ENCODE measurements at places on chromosomes 5 and 9. TPM values are rescaled to one million over a fixed set of nuclear protein-coding genes. Genes with fewer than 3 reads are reported as not detected.

DNA sequence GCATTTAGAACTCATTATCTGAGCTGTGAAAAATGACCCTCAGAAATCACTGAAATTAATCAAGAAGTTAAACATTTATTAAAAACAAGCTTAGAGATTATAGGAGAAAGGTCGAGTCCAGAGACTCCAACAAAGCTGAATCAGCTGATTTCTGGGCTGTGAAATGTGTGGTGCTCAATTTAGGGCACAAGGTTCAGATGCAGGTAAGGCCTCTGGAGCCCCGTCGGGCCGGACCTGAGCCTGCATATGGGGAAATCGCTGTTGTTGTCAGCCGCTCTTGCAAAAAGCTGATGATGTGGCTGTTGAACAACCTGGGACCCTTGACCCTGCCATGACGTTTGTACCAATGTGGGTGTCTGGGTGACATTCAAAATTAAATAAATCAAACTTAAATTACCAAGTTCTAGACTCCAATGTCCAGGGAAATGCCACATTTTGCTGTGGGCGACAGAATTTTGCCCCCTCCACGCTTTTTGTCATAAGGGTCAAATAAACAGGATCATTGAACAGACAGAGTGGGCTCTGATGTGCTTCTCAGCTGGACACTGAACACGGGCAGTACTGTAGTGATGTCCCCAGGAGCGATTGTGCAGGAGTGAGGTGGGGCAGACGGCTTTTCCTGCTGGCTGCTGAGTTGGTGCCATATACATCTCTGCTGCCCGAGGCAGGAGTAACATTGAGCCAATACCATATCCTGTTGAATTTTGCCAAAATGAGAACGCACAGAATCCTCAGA is 27.2 kb upstream of the FBP1 start:
- H3K27ac ChIP-seq: no peak overlapping the region
- H3K36me3 ChIP-seq: no peaks in the 10 kb centered on the region
- no peak overlapping the region for H3K4me3 ChIP-seq
- no peaks in the 10 kb centered on the region for H3K4me1 ChIP-seq
- H3K27me3 ChIP-seq: no peaks in the 10 kb centered on the region

- DNase-seq: no peak
- H3K27ac ChIP-seq: no peak overlapping the region
- no peaks in the 10 kb centered on the region for H3K27me3 ChIP-seq
- no peaks in the 10 kb centered on the region for H3K36me3 ChIP-seq
- H3K4me1 ChIP-seq: no peaks in the 10 kb centered on the region
These were observed 321.7 kb downstream of the SH3GL2 start for GRCh38 chr9:17900606-17901005.

DNA sequence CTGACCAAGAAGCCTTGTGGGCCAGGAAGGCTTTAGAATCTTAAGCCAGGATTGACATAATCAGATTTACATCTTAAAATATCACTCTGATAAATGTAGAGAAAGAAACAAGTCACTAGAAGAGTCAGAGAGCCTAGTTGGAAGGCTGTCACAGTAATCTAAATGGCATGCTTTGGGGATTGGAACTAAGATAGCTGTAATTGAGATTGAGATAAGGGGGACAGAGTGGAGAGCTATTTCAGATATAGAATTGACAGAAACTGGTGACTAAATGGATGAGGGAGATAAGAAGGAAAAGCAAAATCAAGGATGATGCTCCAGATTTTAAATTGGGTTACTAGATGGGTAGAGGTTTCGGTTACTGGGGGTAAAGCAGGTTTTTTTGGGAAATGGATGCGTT is 100.5 kb downstream of the XRCC4 start:
- no peaks in the 10 kb centered on the region for H3K36me3 ChIP-seq
- no peaks in the 10 kb centered on the region for H3K27me3 ChIP-seq
- H3K27ac ChIP-seq: no peak overlapping the region
- H3K4me3 ChIP-seq: no peak overlapping the region

The ANKRD18A gene
- under 0.01 TPM for total RNA-seq

DNA sequence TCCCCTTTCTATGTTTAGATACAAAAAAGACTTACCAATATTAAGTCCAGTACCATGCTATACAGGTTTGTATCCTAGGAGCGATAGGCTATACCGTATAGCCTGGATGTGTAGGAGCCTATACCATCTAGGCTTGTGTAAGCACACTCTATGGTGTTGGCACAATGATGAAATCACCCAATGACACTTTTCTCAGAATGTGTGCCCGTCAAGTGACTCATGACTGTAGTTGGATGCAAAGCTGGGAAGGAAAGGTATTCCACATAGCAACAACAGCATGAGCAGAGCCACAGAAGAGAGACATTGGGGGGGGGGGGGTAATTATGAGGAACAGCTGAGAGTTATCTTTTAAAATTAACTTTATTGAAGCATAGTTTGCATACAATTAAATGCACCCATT is 63.2 kb downstream of the TTLL11 start:
- no peak overlapping the region for H3K27ac ChIP-seq
- no peak for DNase-seq
- no peaks in the 10 kb centered on the region for H3K36me3 ChIP-seq
- H3K4me1 ChIP-seq: no peaks in the 10 kb centered on the region

- no peaks in the 10 kb centered on the region for H3K36me3 ChIP-seq
- H3K4me3 ChIP-seq: no peak overlapping the region
- H3K4me1 ChIP-seq: peaks cover 15% of the 10 kb centered on the region
- H3K27ac ChIP-seq: no peak overlapping the region
These were observed 4.1 kb upstream of the SLC1A1 start for GRCh38 chr9:4486176-4486575.

The IRGM gene
- not detected for total RNA-seq

The GDNF gene
- total RNA-seq: 8.9 TPM

The RLN1 gene
- total RNA-seq: not detected

- no peak overlapping the region for H3K4me3 ChIP-seq
- H3K4me1 ChIP-seq: no peaks in the 10 kb centered on the region
- H3K27ac ChIP-seq: no peak overlapping the region
- no peak for DNase-seq
- H3K36me3 ChIP-seq: no peaks in the 10 kb centered on the region
These were observed 263.5 kb upstream of the ANKRD55 start for GRCh38 chr5:56496581-56497063.

DNA sequence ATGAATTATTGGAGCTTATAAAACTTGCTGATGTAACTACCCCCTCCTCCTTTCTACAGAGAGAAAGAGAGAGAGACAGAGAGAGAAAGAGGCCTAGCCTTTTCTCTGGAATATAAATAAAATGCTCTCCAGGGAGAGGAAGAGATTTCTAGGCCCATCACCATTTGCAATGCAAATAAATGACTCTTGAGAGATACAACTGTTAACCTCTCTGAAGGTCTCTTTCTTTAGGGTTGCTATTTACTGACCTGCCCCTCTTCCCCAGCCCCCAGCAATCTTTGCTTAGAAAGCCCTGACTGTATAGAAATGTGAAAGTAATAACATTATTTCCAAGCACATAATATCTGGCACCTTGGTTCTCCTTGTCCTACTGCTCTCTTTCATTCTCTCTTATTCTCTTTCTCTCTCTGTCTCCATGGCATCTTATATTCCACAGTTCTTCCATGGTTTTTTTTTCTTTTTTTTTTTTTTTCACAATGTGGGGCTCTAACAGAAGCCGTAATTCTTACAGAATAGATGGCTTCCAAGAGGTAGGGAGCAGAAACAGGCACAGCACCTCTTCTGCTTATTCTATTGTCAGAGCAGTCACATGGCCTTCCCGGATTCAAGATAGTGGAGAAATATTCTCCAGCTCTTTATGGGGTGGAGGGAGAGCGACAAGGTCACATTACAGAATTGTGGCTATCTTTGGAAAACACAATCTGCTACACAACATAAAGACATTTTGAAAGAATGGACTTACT is 1087.9 kb upstream of the NUDT12 start:
- no peaks in the 10 kb centered on the region for H3K36me3 ChIP-seq
- no peak for DNase-seq
- no peak overlapping the region for H3K4me3 ChIP-seq
- peaks cover 26% of the 10 kb centered on the region for H3K4me1 ChIP-seq
- no peak overlapping the region for H3K27ac ChIP-seq

DNA sequence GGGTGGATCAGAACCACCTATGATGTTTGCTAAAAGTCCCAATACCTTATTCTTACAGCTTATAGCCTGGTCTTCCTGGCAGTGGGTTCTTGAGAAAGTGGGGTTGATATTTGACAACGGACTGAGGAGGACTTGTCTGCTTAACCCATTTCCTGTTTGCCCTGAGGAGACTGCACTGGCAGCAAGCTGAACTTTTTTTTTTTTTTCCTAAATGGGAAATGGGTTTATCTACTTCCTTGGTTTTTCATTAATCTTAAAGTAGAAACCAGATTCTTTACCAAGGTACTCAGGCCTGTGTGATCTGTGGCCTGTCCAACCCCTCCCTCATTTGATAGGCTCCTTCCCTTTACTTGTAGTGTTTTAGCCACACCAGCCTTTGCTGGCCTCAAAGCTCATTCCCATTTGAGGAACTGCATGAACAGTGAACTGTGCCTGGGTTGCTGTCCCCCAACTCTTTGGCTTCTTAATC is 47.1 kb downstream of the C9orf57 start:
- no peaks in the 10 kb centered on the region for H3K36me3 ChIP-seq
- no peaks in the 10 kb centered on the region for H3K27me3 ChIP-seq
- no peak overlapping the region for H3K27ac ChIP-seq
- DNase-seq: no peak
- H3K4me1 ChIP-seq: no peaks in the 10 kb centered on the region

The SAXO1 gene
- total RNA-seq: under 0.01 TPM

DNA sequence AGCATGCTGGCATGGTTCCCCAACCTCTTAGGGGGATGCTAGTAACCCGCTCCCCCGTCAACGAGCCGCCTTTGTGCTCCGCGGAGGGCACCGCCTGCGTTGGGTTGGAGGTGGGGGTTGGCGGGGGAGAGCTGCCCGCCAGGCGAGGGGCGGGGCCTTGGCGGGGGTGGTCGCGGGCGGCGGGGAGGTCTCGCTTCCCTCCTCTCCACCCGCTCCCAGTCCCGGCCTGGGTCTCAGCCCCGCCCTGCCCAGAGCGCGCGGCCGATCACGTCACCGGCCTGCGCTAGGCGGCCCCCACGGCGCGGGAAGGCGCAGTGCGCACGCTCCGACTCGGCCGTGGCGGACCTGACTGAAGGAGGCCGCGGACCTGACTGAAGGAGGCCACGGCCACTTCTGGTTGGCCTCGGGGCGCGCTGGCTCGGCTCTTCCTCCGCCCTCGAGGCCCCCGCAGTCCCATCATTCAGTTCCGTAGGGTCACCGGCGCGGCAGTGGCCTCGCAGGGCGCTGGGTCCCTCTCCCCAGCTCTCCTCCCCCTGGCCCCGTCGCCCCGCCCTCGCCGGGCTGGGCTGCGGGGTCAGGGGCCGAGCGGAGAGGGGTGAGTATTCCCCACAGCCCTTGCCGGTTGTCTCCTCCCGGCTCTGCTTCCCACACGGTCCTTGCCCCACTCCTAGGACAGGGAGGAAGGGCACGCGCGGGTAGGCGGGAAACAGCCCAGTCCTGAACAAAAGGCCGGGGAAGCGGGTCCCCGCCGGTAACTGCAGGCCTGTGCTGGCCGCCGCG is at the start of gene ATG10:
TSS of gene ATG10 (plus strand) at position 312 of the 780 bp plus-strand sequence. CDS start 15,548 bp downstream, outside the sequence.
- no peaks in the 10 kb centered on the region for H3K36me3 ChIP-seq
- peak; percentile 96 for DNase-seq
- H3K4me1 ChIP-seq: peaks cover 19% of the 10 kb centered on the region

The DBH gene
- not detected for total RNA-seq

The FOXD4L6 gene
- total RNA-seq: not detected

DNA sequence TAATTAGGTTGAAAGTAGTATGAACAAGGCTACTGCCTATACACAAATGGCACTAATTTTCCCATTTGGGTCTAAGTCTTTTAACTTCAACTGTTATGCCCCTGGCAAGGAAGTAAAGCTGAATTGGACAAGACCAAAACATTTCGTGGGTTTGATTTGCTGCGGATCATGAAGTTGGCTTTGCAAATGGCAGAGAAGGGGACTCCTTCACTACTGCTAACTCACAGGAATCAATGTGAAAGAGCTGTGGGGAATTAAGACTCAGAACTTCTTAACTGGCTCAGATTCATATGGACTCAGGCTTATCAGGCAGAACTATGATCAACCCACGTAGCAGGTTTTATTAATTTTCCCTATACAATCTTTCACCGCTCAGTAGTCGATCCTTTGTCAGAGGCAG is 73.8 kb upstream of the IFNE start:
- H3K27ac ChIP-seq: no peak overlapping the region
- peaks cover 59% of the 10 kb centered on the region for H3K27me3 ChIP-seq
- H3K4me1 ChIP-seq: peaks cover 16% of the 10 kb centered on the region
- no peaks in the 10 kb centered on the region for H3K36me3 ChIP-seq
- H3K4me3 ChIP-seq: no peak overlapping the region

DNA sequence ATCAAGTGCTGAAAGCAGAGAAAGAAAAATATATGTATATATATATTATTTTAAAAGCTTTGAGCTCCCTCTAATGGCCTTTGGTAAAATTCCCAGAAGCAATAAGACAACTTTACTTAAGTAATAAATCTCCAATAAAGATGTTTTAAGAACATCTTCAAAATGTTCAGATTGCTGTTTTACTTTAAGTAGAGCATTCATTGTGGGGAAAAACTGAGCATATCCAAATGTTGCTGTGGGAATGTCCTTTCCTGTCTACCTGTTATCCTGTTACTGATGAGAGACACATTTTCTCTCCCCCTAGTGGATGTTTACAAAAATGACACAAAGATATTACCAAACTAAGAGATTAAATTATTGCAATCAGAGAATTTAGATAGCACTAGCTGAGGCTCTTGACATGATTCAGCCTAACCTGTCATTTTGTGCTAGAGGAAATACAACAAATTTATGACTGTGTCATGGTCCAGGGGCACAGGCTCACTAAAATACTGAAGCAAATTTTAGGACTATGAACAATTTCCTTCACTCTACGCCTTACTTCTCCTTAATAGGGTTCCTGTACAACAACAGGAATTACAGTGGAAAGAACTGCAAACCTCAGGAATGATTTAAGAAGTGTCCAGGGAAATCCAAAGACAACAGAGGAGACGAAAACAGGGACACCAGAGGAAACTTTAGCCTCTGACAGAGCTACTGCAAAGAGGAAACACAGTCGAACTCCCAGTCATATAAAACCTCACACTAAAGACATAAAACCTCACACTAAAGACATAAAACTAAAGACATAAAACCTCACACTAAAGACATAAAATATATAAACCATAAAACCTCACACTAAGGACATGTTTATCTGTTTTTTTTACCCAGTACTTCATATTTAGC is 24.3 kb upstream of the PRRC1 start:
- H3K4me3 ChIP-seq: no peak overlapping the region
- H3K27ac ChIP-seq: no peak overlapping the region
- DNase-seq: no peak
- no peaks in the 10 kb centered on the region for H3K36me3 ChIP-seq
- no peaks in the 10 kb centered on the region for H3K27me3 ChIP-seq

The FRMD3 gene
- 27.4 TPM for total RNA-seq

The GABRG2 gene
- 1.3 TPM for total RNA-seq

DNA sequence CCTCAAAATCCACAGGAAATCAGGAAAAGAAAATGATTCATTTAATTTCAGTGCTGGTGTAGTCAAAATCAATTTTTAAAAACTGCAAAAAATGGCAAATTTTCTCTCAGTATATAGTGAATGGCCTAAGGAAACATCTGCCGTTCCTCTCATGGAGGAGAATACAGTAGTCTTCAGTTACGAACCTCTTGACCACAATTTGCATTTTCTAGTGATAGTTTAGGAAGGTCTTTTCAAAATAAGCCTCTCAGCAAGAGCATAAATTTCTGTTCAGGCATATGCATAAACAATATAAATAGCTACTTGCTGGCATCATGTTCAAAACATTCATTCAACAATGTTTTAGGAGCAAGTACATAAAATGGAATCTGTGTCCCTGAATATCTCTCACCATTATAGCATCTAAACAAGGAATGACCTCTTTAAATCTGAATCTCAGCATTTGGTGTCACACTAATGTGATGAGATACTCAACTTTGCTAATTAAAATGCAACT is 33.5 kb downstream of the HAPLN1 start:
- no peaks in the 10 kb centered on the region for H3K36me3 ChIP-seq
- no peak for DNase-seq
- H3K4me1 ChIP-seq: no peaks in the 10 kb centered on the region
- no peaks in the 10 kb centered on the region for H3K27me3 ChIP-seq

The OBP2B gene
- not detected for total RNA-seq
